ENCODE measurements at places on chromosomes 13 and 19.

GRCh38 chr13:18212873-18213272 is 968.8 kb downstream of the TUBA3C start:
- DNase-seq = no peak

- DNase-seq = no peak
Measured at GRCh38 chr13:45269204-45269603, 68.4 kb upstream of the KCTD4 start.

- DNase-seq = peak; percentile 80
Measured at GRCh38 chr19:40974633-40975037, 16.4 kb upstream of the CYP2B6 start.

GRCh38 chr13:50069261-50069660 is 54.0 kb downstream of the KCNRG start:
- DNase-seq = no peak

- no peak for DNase-seq
Measured at GRCh38 chr19:1441677-1442438, 3.7 kb downstream of the RPS15 start.

- DNase-seq = no peak
Measured at GRCh38 chr19:10852098-10852800, 4.0 kb downstream of the C19orf38 start.

- DNase-seq = no peak
Measured at GRCh38 chr13:50140581-50141374, 125.5 kb downstream of the KCNRG start.

GRCh38 chr13:97058391-97058790 is 64.1 kb upstream of the OXGR1 start:
- no peak for DNase-seq

GRCh38 chr13:99200432-99201167 is at the start of gene UBAC2:
Gene UBAC2 (plus strand): TSS chr13:99200854. CDS start chr13:99200909, 55 bp downstream.
- peak; percentile 95 for DNase-seq

DNA sequence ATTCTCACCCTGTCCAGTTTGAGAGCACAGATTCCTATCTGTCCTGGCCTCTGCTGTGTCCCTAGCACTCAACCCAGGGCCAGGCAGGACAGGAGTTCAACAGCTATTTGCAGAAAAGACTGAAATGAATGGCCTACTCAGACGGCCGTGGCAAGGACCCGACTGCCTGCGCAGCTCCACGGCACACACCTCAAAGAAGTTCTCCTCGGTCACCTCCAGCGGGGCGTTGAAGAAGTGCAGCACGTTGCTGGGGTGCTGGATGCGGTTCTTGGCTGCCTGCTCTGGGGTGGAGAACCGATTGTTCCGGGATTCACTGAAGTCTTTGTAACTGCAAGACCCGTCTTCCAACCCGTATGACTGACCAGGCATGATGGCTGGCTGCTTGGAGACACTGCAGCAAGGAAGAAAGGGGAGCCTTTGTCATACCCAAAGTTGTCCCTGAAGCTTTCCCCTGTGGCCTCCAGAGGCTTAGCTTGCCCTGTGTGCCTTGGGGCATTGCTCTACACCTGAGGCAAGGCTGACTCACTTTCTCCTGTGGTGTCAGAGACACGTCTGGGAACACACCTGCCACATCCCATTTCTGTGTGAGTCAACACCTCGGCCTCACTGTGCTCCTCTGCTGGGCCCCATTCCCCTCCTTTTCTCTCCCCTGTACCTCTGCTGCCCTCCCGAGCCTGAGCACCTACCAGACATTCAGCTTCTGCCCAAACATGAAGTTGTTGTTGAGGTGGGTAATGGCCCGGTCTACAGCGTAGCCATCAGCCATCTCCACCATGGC is 6.8 kb upstream of the ECH1 start:
- DNase-seq = peak; percentile 39
